ENCODE measurements at places on chromosomes 12 and 14.
A peak's percentile ranks its signal among the peaks of the same experiment; 100 is the strongest.

- DNase-seq = no peak
Measured at GRCh38 chr12:94732367-94732990, 82.1 kb upstream of the TMCC3 start.

- no peak for DNase-seq
Measured at GRCh38 chr14:88005050-88005481, at the start of gene GPR65. TSS of gene GPR65 (plus strand) at chr14:88005135. CDS start at chr14:88010848, 5,713 bp downstream.

DNA sequence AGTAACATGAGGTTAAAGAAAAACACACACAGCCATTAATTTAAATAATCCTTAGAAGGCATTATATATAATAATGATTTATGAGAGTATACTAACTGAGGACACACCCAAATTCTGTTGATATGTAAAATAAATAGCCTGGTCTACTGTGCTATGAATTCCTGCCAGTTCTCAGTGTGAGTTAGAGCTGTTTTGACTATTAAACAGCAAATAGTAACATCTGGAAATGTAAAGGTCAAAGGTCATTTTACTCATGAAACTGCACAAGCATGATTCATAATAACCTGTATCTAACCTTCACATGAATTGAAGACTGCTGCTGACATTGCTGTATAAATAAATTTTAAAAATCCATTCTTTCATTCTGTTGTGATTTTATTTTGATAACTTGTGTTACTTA is 966.7 kb downstream of the SLC6A15 start:
- DNase-seq = no peak

DNA sequence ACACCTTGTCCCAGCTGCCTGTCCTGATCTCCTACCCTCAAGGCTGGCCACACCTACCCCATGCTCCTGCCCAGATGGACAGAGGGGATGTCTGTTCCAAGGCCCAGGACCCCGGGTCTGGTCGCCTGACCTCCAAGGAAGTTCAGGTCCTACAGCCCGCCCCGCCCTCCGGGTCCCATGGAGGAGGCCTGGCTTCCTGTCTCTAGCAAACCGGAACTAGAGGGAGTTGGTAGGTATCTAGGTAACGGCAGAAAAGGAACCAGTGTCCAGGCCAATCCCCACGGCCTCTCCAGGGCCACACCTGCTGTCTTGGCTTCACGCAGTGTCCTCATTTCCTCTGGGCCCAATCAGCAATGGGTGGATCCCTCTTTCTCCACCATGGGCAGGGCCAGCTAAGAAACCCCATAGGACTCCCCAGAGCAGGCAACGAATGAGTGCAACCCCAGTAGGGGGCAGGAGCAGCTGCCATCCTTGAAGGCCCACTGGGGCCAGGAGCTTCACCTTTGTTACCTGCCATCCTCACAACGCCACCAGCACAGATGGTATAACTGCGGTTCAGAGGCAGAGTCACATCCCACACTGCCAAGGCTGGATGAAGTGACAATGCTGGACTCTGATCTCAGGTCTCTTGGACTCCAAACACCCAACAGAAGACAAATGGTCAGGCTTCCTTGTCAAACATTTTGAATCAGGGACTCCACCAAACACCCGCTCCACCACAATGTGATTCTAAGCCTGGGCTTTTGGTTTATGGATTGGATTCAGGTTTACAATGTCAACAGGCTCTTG is 25.1 kb upstream of the RPLP0 start:
- no peak for DNase-seq

DNA sequence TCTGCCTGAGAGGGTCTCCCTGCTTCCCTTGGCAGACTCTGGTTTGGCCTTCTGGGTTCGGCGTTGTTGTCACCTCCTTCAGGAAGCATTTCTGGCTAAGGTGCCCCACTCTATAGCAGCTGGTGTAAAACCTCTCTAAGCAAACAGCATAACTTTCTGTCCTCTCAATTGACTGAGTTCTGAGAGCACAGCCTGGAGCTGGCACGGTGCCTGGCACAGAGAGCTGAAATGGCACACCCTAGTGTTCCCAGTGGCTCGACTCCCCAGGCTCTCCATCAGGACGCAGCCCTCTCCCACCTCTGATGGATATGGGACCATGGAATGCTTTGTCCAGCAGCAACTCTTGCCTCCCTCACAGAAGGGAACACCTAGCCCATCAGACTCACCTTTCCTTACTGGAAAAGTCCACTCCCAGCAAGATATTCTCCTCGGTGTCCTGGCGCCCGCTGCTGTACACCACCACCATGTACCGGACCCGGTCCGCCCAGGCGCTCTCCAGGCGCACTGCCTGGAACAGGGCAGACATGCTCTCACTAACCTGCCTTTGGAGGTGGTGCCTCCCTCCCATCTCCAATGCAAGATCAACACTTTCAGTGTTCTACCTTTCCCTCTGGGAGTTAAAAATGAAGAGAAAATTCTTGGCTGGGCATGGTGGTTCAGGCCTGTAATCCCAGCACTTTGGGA is 40.6 kb downstream of the SSH1 start:
- no peak for DNase-seq

- no peak for DNase-seq
Measured at GRCh38 chr12:49133590-49133989, 2.4 kb upstream of the TUBA1B start.

- DNase-seq = no peak
Measured at GRCh38 chr12:97493731-97494130, 31.1 kb downstream of the RMST start.

DNA sequence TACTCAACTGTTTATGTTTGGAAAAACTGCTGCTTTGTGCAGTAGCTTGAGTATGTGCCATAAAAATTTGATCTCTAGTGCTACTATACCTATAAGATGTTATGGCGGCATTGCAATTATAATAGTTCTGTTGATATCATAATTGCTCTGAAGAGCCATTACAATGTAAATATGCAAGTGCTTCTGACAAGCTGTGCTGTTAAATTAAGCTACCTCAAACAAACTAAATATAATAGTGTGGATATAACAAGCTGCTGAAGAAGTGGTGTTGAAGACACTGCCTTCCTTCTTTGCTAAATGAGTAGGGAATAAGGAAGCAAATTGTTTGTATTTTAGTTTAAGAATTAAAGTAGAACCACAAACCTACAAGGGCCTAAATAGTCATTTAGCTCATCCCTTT is 301.0 kb upstream of the MIS18BP1 start:
- no peak for DNase-seq

- peak; percentile 86 for DNase-seq
Measured at GRCh38 chr12:64180951-64181350, 41.1 kb downstream of the KICS2 start.

- DNase-seq = no peak
Measured at GRCh38 chr14:100329233-100330006, 6.3 kb downstream of the SLC25A47 start.

DNA sequence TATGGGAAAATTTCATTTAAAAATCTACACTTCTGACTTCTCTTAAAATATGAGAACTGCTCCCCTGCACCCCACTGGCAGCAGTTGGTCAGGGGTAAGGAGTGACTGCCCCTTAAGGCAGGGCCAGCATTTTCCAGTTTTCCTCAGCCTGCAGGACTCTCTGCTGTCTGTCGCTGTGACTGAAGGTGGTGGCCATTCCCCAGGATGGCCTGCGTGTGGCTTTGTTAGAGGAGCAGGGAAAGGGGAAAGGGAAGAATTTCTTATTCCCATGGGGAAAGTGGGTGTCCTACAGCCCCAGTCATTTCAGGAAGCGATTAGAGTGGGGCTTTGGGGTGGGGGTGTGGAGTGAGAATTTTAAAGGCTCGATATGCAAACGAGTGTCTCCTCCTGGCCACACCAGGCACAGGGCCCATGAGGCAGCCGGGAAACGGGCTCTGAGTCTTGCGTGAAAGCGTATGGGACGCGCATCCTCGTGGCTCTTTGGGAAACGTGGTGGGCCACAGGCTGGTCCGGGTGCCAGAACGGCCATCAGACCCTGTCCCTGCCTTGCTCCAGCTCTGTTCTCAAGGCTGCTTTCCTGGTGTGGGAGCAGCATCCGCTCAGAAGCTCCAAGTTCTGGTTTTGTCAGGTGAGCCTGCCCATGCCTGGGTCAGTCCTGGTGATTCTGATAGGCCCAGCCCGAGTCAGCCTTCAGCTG is 23.5 kb downstream of the ADGRD1 start:
- DNase-seq = no peak

GRCh38 chr12:40312982-40313576 is 88.3 kb downstream of the LRRK2 start:
- DNase-seq = no peak

DNA sequence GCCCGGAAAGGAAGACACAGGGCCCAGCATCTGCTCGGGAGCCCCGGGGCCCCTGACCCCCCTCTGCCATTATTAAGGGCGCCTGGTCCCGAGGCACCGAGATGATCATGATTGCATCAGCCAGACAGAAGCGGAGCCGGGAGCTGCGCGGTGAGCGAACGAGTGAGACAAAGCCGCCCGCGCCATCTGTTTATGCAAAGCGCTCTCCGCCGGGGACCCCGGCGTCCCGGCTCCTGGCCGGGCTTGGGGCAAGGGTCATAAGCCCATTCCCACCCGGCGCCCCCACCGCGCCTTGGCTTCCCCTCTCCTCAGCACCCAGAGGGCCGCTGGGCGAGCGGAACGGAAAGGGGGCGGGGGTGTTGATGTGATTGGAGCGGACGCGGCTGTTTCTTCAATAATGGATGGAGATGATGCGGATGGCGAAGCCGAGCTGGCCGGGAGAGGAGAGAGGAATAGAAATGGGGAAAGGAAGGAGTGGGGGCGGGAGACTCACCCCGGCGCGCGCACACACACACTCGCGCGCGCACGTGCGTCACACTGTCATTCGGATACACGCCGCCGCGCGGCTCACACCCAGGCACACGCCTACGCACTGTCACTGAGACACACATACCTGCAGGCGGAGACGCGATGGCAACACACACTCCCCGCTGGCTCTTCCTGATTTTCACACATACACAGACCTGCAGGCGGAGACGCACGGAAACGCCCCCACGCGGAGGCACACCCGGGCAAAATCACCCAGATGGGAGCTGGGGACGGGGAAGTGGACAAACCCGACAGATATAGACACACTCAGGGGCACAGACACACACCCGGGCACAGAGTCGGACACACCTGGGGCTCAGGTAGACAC is 10.7 kb downstream of the STAC3 start:
- peak; percentile 13 for DNase-seq

Data from RCC 7860 (cell line).